ENCODE measurements at places on chromosomes 1 and 21.
A peak's percentile ranks its signal among the peaks of the same experiment; 100 is the strongest.

DNA sequence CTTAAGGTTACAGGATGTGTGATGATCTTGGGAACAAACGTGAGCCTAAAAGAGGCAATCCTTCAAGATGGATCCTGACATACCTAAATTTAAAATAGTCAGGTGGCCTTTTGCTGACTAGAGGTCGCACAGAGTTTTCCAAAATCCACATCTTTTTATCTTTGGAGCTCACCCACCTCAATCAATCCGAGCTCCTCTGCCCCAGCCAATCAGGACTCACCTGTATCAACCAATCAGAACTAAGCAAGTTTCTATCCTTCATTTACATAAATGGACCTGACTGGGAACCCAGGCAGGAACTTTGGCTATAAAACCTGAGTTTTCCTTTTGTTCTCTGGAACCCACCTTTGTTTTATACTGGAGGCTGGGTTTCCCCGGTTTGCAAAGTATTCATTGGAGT lies 16.2 kb downstream of the DNAJC11 start:
- ATAC-seq = no peak

DNA sequence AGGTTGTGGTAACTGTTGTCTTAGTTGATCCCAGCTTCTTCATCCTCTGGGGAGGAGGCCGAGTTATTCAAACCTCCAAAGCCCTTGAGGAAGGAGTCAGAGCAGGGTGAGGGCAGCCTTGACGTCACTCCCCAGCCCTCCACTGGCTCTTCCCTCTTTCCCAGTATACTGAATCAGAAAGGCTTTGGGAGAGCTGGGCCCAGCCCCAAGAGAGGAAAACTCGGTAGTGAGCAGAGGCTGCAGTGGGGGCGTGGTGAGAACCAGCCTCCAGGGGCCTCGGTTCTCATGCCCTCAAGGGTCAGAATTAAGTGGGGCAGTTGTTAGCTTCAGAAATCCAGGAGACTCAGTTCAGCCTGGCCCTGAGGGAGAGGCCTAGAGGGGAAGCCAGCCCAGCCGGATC lies 1.8 kb upstream of the GJA4 start:
- ATAC-seq = no peak

DNA sequence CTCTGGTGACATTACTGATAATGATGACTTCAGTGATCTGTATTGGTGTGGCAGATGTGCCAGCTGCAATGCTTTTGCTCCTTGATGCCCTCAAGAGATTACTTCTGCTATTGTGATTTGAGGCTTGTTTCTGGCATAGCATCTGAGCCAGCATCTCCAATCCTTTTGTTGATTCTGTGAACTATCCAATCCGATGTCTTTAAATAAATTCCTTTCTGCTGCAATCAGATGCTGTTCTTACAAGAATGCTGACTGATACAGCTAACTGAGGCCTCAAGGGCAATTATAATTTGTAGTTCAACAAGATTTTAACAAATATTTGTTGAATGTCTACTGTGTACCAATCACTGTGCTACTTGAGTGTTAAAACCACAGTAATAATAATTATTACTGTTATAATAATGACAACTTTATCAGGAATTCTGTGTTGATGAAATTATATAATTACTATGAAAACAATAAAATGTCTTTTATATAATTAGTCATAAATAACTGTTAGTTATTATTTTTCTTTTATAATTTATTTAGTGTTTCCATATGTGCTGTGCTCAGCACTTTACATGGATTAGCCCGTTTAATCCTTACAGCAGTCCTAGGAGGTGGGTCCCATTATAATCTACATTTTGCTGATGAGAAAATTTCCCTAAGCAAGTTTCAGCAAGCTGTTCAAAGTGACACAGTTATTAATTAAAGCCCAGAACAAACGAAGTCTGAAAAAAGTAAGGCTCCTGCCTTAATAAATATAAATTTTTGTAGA lies 308.2 kb downstream of the BRINP3 start:
- no peak for ATAC-seq

DNA sequence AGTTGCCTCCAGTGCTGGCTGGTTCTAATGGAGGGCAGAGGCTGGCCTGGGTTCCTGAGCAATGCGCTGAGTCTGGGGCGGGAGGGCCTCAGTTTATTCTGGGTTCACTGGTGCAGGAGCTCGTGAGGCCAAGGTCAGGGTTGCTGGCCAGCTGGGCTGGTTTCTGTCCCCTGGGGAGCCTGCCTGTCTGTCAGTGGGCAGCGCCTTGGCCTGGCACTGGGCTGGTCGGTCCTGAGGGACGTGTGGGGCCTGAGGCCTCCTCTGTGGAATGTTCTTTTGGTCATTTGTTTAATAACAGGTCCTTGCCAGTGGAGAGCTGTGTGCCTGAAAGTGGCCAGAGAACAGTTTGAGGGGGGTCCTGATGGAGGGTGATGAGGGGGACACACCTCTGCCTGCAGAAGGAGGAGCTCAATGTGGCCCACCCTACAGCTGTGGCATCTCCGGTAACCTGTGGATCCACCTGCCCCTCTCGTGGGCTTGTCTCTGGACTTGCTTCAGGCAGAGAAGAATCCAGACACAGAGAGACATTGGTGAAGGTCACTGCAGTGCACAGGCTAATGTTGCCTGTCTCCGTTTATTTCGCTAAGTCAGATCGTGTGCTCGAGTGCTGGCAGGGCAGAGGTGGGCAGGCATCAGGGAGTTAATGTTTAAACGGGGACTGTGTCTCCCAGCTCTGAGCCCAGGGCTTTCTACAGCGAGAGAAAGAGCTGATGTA lies 34.6 kb downstream of the COQ8A start:
- peak; percentile 40 for ATAC-seq
